Adrenal gland (tissue), 19 donors: ENCODE measurements at places on chromosomes 13 and 19. TPM values are rescaled to one million over a fixed set of nuclear protein-coding genes. Genes with fewer than 3 reads are reported as not detected.

GRCh38 chr13:36142735-36143134, 11.6 kb upstream of the DCLK1 start:
- DNase-seq: no peak

GRCh38 chr13:82202398-82202797, 1679.9 kb downstream of the SLITRK1 start:
- no peak for DNase-seq

- no peak for DNase-seq
Measured at GRCh38 chr19:1217366-1217765, 11.8 kb downstream of the STK11 start.

GRCh38 chr13:20969182-20969581, 66.6 kb upstream of the XPO4 start:
- no peak for DNase-seq

GRCh38 chr19:37304190-37304883, 66.6 kb upstream of the ZNF527 start:
- DNase-seq: peak; percentile 52

Gene KLK10
- 0.34 TPM for polyA plus RNA-seq

Gene HAUS5
- 20.7 TPM for polyA plus RNA-seq

Gene VASP
- 30.2 TPM for polyA plus RNA-seq

Gene NLRP9
- polyA plus RNA-seq: not detected
